ENCODE measurements at places on chromosomes 1 and 21. TPM values are rescaled to one million over a fixed set of nuclear protein-coding genes. Genes with fewer than 3 reads are reported as not detected.
A peak's percentile ranks its signal among the peaks of the same experiment; 100 is the strongest.

The GPR25 gene
- 0.32 TPM for total RNA-seq

The ATP6V1G3 gene
- not detected for total RNA-seq

DNA sequence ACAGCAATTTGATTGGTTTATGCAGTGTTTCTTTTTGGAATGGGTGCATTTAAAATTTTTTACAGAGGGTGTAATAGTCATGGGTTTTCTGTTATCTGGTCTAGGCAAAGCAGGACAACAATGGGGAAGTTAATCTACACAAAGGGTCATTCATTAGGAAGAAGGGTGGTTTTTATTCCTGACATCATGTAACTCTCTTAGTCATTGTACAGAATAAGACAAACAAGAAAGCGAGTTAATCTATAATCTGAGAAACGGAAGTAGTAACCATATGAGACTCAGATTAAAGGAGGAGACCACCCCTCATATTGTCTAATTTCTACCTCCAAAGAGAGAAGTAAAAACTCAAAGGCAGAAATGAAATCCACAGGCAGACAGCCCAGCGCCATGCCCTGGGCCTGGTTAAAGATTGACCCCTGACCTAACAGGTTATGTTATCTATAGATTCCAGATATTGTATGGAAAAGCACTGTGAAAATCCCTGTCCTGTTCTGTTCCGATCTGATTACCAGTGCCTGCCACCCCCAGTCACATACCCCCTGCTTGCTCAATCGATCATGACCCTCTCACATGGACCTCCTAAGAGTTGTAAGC, 10.5 kb upstream of the IFI6 start:
- no peak overlapping the region for H3K4me3 ChIP-seq
- H3K27me3 ChIP-seq, result no peaks in the 10 kb centered on the region
- DNase-seq, result no peak
- H3K4me1 ChIP-seq, result no peaks in the 10 kb centered on the region
- H3K36me3 ChIP-seq, result no peaks in the 10 kb centered on the region
- no peak overlapping the region for H3K27ac ChIP-seq

DNA sequence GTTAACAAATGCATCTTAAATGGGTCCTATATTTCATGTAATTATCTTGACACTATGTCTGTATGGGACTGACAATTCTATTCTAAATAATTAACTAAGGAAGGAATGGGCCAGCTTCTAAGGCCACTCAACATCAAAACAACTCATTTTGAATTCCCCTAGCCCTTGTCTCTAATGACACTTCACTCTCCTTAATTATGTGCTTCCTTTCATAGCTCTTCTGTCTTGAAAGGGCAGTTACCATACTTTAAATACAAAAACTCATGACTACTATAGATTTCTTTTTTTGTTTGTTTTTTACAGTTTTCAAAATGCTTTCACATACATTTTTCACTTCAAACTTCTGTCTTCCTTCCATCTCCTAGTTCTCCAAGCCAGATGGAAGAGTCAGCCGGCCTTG, 126.1 kb upstream of the CHODL start:
- H3K27me3 ChIP-seq, result no peaks in the 10 kb centered on the region
- no peaks in the 10 kb centered on the region for H3K4me1 ChIP-seq
- H3K27ac ChIP-seq, result no peak overlapping the region
- no peak overlapping the region for H3K4me3 ChIP-seq

The GIPC2 gene
- 4.1 TPM for total RNA-seq

The USH2A gene
- not detected for total RNA-seq

DNA sequence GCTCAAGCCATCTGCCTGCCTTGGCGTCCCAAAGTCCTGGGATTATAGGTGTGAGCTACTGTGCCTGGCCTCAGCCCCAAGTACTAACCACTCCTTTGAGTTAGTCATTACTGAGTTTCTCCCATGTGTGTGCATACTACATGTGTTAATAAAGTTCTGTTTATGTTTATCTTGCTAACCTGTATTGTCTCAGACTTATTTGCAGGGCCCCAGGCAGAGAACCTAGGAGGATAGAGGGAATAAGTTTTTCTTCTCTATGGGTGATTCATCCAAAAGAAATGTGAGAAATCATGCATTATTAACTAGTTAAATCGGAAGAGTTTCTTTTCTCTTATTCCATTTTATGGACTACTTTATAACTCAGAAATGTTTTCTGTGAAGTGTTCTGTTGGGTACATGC, 203.9 kb upstream of the CACYBP start:
- H3K27ac ChIP-seq, result no peak overlapping the region
- no peaks in the 10 kb centered on the region for H3K36me3 ChIP-seq
- no peak for DNase-seq
- no peak overlapping the region for H3K4me3 ChIP-seq

GRCh38 chr1:4307468-4307845, 347.0 kb upstream of the AJAP1 start:
- H3K27ac ChIP-seq, result no peak overlapping the region
- no peaks in the 10 kb centered on the region for H3K4me1 ChIP-seq
- no peak overlapping the region for H3K4me3 ChIP-seq
- no peak for DNase-seq
- H3K36me3 ChIP-seq, result no peaks in the 10 kb centered on the region

The CD1B gene
- total RNA-seq, result 0.61 TPM

- DNase-seq, result peak; percentile 75
- peaks cover 16% of the 10 kb centered on the region for H3K4me1 ChIP-seq
- peak overlapping the region; percentile 79 for H3K27ac ChIP-seq
Measured at GRCh38 chr1:26318338-26319064, 743 bp downstream of the CD52 start.

DNA sequence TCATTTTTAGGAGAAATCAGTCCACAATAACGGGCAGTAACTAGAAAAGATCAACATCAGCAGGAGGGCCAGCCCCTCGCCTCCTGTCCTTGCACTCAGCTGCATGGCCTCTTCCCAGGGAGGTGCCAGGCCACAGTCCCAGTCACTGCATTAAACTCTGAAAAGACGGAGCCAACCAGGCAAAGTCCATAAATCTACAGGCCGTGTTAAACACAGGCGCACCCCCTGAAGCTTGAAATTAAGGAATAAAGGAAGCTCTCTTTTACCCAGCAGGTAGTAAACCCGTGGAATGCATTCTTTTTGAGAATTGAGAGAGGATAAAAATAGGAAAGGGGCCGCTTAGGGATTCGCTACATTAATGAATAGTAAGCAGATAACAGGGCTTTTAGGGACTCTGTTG, 18.4 kb downstream of the H6PD start:
- DNase-seq, result no peak
- H3K36me3 ChIP-seq, result peaks cover 9% of the 10 kb centered on the region
- H3K4me3 ChIP-seq, result no peak overlapping the region

The SPOCD1 gene
- total RNA-seq, result 31.4 TPM

- no peak overlapping the region for H3K4me3 ChIP-seq
- no peaks in the 10 kb centered on the region for H3K36me3 ChIP-seq
- H3K27ac ChIP-seq, result no peak overlapping the region
- no peaks in the 10 kb centered on the region for H3K27me3 ChIP-seq
- DNase-seq, result no peak
Measured at GRCh38 chr1:184945029-184945428, 29.3 kb downstream of the NIBAN1 start.

GRCh38 chr1:235625831-235626230, 23.8 kb downstream of the GNG4 start:
- no peak overlapping the region for H3K27ac ChIP-seq
- no peak for DNase-seq
- no peaks in the 10 kb centered on the region for H3K36me3 ChIP-seq

The ACTN2 gene
- total RNA-seq, result 2.8 TPM

DNA sequence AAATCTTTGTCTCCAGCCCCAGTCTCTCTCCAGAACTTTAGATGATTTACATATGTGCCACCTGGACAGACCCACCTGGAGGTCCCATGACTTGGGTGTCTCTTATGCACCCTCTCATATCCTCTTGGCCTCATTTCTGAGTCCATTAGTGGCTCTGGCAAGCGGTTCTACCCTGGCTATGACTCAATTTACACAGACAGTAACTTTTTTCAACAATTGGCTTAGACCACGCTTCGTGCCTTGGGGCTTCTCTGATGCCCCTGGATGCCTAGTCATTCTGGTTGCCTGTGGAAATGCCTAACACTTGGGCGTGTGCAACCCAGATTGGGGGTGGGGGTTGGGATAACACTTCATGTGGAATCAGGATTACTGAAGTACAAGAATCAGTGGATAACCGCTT, 57.1 kb upstream of the GADD45A start:
- no peak overlapping the region for H3K27ac ChIP-seq
- H3K27me3 ChIP-seq, result no peaks in the 10 kb centered on the region
- no peaks in the 10 kb centered on the region for H3K36me3 ChIP-seq
- DNase-seq, result no peak
- H3K4me3 ChIP-seq, result no peak overlapping the region

The NKAIN1 gene
- total RNA-seq, result not detected

GRCh38 chr1:89503690-89504089, 20.9 kb upstream of the LRRC8B start:
- no peak overlapping the region for H3K4me3 ChIP-seq
- H3K27ac ChIP-seq, result no peak overlapping the region
- H3K4me1 ChIP-seq, result no peaks in the 10 kb centered on the region
- H3K27me3 ChIP-seq, result no peaks in the 10 kb centered on the region

DNA sequence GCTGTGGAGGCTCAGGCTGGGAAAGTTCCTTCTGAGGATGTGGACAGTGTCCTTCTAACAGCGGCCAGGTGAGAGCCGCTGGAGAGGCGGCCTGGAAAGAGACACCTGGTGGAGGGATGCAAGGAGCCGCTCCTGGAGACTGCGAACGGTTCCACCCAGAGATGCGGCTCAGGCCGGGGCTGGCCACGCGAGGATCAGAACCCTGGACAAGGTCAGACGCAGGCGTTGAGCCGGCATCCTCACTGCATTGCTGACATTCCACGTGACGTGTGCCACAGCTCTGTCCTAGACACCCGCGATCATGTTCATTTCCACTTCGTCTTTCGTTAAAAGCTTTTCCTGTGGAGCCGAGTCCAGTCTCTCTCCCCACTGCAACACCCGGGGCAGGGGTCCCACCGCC, 28.8 kb downstream of the CFAP74 start:
- H3K4me3 ChIP-seq, result no peak overlapping the region
- no peak overlapping the region for H3K27ac ChIP-seq
